Colonic mucosa (tissue), 4 donors: ENCODE measurements at places on chromosomes 6 and 20. TPM values are rescaled to one million over a fixed set of nuclear protein-coding genes. Genes with fewer than 3 reads are reported as not detected.

The PTK7 gene
- 15.9 TPM for total RNA-seq

The OLIG3 gene
- not detected for total RNA-seq

The GCLC gene
- total RNA-seq: 35.0 TPM

The RAD21L1 gene
- not detected for total RNA-seq

The SERAC1 gene
- total RNA-seq: 6.2 TPM

The C4B gene
- total RNA-seq: 19.4 TPM
